Activated CD4-positive, alpha-beta T cell treated with anti-CD3 and anti-CD28 coated beads, Interleukin-2, Interleukin-4, amounts not matched to agents 100 ng/mL and 50 ng/mL, durations not matched to agents 16 hours and 8 hours (primary cell): ENCODE measurements at places on chromosomes 7 and 10.

GRCh38 chr7:49639808-49640207 lies 133.6 kb upstream of the VWC2 start:
- DNase-seq, result no peak

GRCh38 chr10:97188261-97188711 lies 2.5 kb upstream of the SLIT1 start:
- DNase-seq, result no peak

- no peak for DNase-seq
These were observed 108.0 kb downstream of the PDE1C start for GRCh38 chr7:31962246-31962645.

GRCh38 chr7:27960415-27960814 lies 220.2 kb downstream of the JAZF1 start:
- DNase-seq, result no peak

- DNase-seq, result peak; percentile 92
These were observed at the start of gene RADIL for GRCh38 chr7:4883372-4884144. Gene RADIL (minus strand): TSS chr7:4883716. CDS start chr7:4878139, 5,577 bp downstream.

DNA sequence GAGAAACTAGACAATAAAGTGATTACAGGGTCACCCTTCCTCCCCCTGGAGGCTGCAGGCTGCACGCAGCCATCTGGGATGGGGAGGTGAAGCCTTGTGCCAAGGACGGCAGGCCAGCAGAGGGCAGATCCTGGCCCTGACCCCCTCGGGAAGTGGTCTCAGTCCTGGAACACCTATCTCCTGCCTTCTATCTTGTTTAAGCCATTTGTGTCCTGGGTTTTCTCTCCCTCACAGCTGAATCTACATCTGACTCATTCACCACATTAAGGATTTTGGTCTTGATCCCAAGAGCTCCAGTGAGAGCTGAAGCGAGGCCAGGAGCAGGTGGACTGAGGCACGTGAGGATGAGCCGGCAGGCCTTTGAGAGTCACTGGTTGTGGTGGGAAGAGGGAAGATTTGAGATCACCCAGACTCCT lies 16.4 kb upstream of the PARP12 start:
- DNase-seq, result no peak

GRCh38 chr10:104922810-104923209 lies 281.7 kb downstream of the SORCS3 start:
- no peak for DNase-seq

DNA sequence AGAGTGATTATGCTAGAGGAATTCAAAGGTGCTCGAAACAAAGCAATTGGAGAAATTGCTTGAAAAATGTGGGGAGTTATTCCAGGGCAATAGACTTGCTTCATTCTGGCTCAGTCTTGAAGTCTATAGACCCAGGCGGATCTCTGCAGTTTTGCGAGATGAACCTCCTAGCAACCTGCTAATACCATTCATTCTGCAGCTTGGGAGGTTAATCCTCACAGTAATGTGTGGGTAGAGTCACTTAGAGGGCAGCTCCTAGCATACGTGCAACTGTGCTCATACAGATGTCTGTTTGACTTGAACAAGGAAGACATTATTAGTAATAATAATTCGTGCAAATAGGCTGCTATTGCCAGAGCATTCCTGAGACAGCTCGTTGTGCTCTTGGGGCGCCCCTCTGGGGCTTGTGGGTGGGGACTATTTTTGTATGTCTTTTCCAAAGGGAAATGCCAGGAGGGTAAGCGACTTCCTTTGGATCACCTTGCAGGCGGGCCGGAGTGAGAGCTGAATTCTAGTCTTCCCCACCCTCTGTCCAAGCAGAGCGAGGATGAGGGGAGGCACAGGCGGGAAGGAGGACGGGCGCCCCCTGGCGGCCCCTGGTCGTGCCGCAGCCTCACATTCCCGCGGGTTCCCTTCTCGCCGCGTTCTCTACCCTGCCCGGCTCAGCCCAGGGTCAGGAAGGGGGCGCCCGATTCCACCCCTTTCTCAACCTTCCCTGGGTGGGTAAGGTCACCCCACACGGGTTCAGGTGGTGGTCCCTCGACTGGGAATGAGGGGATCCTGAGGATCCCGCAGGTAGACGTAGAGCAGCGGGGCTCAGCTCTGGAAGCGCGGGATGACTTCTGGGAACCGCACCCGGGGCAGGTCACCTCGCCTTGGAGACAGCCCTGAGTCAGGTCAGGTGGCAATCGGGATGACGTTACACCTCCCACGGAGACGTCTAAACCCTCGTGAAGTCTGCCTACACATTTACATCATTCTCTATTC lies 241.5 kb downstream of the PHTF2 start:
- peak; percentile 55 for DNase-seq

DNA sequence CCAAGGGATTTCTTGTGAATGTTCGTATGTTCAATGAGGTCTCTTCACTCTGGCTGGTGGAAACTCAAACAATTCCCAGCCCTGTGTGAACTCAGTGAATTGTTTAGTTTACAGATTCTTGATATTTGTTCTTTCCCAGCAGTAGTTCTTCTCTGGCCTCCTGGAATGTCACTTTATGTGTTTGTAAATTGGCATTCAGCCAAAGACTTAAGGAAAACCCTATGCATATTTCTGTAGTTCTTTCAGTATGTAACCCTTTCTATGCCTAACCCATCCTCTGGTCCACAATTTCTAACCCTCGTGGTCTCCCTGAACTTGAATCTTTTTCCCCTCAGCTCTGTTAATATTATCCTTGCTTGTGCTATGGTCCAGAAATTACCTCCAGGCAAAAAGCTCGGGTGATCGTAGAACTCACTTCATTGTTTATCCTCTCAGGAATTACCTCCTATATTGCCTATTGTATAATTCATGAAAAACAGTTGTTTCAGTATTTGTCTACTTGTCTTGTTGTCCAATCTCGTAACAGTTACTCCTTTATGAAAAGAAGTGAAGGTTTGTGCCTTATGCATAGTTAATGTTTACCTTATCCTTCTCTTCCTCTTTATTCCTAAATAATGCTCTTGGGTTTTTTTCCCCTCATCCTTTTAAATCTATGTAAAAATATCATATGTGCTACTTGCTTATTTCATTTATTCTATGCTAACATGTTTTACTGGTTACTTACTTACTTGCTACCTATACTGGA lies 23.7 kb upstream of the AGR3 start:
- no peak for DNase-seq

- no peak for DNase-seq
These were observed 141.7 kb upstream of the SEMA3A start for GRCh38 chr7:84336303-84336702.

GRCh38 chr10:34759161-34759836 lies 55.8 kb downstream of the PARD3 start:
- DNase-seq, result no peak

- DNase-seq, result peak; percentile 56
These were observed 52.2 kb upstream of the MKI67 start for GRCh38 chr10:128178302-128178958.

- no peak for DNase-seq
These were observed 56.0 kb downstream of the UBE2H start for GRCh38 chr7:129896568-129897382.

- peak; percentile 2 for DNase-seq
These were observed 58.0 kb upstream of the PFKP start for GRCh38 chr10:3009341-3009740.

- no peak for DNase-seq
These were observed 141.3 kb downstream of the IDE start for GRCh38 chr10:92432596-92432995.

DNA sequence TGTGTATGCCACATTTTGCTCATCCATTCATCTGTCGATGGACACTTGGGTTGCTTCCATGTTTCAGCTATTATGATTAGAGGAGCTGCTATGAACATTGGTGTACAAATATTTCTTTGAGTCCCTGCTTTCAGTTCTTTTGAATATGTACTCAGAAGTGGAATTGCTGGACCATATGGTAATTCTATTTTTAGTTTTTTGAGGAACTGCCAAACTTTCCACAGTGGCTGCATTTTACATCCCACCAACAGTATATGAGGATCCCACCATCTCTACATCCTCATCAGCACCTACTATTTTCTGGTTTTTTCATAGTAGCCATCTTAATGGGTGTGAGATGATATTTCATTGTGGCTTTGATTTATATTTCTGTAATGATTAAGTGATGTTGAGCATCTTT lies 44.7 kb upstream of the ZMIZ2 start:
- DNase-seq, result no peak

DNA sequence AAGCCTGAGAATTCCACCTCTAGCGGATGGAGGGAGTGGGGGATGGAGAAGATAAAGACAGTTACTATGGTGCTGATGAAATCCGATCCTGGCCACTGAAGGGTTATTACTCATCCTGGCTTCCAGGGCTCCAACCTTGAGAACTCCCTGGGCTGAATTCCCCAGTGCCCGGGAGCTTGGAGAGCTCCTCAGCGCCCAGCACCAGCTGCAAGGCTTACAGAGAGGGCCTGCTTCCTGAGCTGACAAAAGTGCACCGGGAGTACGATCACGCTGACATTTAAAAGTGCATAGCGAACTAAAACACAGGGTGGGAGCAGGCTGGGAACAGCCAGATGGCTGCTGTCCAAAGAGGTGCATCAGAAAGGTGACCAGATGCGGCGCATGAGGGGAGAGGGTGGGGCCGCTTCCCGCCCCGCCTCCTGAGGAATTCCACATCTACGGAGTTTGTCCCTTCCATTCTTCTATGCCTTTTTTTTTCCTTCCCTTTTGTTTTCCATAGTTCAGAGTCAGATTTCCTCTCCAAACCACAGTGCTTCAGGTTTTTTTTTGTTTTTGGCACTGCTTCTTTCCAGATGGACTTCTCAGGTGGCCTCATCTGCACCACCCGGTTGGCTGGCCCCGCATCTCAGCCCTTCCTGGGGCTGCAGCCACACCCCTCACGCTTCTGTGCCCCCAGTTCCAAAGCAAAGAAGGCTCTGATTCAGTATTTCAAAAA lies 62.4 kb upstream of the MKRN1 start:
- DNase-seq, result no peak

GRCh38 chr10:70661623-70662361 lies 10.5 kb upstream of the ADAMTS14 start:
- no peak for DNase-seq

DNA sequence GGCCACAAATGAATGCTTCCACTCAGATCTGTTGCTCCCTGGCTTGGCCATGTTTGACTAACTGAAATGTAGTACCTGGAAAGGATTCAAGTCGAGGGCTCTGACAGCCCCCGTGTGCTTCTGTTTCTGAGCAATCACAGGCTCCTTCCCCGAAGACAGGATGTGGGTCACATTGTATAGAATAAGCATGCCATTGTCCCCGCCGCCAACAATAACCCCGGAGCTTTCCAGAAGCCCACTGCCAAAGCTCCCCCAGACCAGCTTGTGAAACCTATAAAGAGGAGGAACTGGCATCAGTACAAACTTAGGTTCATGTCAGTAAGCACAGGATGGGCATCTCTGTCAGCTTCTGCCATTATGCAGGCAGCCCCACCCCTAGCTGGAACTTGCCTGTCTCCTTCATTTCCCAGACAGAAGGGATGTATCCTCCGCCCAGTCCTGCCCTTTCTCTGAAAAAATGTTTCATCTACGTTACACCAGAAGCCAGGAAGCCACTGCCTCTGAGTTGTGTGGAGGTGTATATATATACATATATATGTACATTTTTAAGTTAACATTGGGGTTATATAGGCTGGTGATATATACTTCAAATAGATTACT lies 10.3 kb downstream of the SEC31B start:
- peak; percentile 83 for DNase-seq

- DNase-seq, result no peak
These were observed 295.6 kb downstream of the PTPRN2 start for GRCh38 chr7:158291998-158292397.

- DNase-seq, result no peak
These were observed 12.1 kb upstream of the PYROXD2 start for GRCh38 chr10:98427011-98427515.

- DNase-seq, result no peak
These were observed 109.2 kb downstream of the PPP1R3A start for GRCh38 chr7:113809581-113809980.

DNA sequence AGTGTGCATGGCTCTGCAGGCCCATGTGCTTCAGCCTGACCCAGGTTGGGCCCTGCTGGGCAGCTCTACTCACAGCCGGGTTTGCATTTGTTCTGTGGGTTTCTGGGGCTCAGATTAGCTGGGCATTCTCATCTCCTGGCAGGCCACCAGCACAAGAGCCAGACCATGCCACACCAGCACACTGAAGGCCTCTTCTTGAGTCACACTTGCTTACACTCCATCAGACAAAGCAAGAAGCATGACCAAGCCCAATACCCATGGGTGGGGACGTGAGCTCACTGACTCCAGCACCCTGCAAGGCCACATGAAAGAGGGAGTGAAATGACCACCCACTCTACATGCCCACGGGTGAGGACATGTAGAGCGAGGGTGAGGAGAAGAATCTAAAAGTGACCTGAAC lies 257.8 kb upstream of the PPP2R2D start:
- DNase-seq, result no peak

DNA sequence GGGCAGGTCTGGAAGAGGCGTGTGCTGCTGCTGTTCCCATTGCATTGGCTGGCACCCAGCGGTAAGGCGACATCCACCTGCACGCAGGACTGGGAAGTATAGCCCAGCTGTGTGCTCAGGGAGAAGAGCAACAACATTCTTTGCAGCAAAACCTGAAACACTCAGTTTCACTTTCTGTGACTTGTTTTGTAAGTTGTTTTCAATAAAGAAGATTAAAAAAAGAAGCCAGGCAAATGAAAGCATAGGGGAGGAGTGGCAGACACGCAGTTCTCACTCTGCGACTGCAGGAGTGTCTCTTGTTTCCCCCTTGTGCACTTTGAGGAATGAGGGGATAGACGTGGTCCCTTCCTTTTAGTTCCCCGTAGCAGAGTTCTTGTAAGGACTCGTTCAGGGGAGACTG lies 5.8 kb downstream of the FBH1 start:
- no peak for DNase-seq

DNA sequence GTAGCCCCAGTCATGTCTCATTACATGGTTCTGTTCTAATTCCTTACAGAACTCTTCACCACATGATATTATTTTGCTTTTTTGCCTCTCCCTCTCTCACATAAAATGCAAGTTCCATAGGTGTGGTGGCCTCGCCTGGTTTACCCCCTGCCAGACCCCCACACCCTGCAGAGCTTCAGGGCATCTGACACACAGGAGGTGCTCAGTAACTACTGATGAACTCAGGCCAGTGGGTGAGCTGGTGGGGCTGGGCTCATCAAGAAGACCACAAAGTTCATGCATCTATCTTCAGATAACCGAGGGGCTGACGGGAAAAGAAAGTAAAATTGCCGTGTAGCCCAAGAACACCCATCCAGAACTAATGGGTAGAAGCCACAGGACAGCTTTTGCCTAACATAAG lies 253.1 kb downstream of the GRID1 start:
- no peak for DNase-seq

- no peak for DNase-seq
These were observed 927 bp upstream of the ALOX5 start for GRCh38 chr10:45373003-45373575.

DNA sequence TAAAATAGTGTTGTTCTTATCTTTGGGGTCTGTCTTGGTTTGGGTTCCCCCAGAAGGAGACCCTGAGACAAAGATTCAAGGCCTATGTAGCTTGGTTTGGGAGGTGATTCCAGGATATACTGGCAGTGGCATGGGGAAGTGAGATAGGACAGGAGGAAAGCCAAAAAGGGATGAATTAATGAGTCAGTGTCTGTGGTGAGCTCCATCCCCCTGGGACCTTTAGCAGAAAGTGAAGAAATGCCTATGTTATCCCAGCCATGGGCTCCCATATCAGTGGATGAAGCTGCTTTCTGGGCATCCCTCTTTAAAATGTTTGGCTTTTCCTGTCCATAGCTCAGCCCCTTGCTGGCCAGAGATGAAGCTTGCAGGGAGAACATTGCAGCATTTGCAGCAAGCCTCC lies 217.0 kb upstream of the CTBP2 start:
- no peak for DNase-seq
